Naive thymus-derived CD4-positive, alpha-beta T cell (primary cell): ENCODE measurements at places on chromosomes 1 and 21.

DNA sequence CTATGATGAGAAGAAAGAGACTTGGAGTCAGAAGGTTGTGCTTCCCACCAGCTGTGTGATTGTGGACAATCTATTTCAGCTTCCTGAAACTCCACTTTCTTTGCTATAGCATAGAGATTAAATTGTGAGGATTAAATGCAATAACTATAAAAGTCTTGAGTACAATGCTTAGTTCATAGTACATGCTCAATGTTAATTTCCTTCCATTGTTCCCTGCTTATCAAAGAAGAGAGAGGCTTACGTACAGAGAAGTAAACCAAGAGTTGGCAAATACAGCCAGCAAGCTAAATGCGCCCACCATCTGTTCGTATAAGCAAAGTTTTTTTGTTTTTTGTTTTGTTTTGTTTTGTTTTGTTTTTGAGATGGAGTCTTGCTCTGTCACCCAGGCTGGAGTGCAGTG is 317.9 kb upstream of the NFIA start:
- no peak for DNase-seq

- no peak for DNase-seq
Observed at GRCh38 chr21:16116069-16116468, 386.3 kb downstream of the USP25 start.

DNA sequence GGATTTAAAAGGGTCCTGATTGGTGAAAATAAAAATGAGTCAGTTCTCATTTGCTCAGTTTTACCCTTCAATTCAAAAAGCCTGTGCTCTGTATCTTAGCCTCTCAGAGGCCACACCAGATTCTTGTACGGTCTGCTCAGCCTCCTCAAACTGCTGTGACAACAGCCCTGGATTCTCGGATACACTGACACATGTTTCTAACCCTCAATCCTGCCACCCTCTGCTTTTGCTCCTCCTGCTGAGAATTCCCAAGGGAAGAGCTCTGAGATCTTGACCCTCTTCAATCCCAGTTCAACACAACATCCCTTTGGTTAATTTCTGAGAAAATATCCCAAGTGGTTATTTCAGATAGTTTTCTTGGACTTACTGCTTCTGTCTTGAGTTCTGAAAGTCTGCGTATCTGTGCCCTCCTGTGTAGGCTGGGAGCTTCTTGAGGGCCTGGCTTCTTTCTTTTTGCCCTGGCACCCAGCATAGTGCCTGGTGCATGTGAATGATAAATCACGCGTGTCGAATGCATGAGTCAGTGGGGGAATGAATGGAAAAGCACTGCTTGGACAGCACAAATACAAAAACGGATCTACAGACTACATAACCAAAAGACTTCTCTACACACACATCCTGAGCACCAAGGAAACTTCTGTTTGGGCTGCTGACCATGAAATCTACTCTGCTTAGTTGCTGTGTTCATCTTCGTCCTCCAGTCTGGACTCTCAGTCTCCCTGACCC is 24.5 kb downstream of the IRF2BP2 start:
- DNase-seq = no peak

DNA sequence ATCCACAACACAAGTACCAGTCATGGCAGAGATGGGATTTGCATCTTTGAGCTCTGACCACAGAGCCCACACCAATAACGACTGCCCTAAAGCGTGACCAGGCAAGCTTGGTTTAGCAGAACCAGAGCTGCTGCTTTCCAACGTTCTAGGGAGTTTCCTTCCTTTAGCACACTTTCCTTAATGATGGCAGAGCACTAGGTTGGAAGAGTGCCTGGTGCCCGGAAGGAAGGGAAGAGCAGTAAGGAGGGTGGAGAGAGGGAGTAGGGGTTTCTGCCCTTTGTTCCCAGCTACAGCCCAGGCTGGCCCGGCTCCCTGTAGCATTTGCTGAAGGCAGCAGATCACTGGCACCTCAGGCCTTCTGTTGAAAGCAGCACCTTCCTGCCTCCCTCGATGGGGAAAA is 6.1 kb upstream of the EVA1C start:
- no peak for DNase-seq

DNA sequence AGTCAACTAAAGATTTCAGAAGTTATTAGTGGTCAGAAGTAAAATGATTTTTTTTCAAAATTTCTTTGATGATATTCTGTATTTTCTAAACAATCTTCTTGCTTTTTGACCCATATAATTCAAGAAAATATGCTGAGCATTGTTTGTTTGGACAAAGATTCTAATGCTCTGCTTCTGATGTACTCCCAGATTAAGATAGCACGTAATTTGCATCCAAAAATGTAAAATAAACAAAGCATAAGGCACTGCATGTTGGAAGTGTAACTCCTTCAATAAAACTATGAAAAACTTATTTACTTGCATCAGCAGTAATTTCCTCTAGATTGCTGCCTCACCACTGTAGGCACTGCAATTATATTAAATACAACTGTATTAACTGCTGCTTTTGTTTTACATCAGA is 1054.1 kb downstream of the TTLL7 start:
- no peak for DNase-seq

DNA sequence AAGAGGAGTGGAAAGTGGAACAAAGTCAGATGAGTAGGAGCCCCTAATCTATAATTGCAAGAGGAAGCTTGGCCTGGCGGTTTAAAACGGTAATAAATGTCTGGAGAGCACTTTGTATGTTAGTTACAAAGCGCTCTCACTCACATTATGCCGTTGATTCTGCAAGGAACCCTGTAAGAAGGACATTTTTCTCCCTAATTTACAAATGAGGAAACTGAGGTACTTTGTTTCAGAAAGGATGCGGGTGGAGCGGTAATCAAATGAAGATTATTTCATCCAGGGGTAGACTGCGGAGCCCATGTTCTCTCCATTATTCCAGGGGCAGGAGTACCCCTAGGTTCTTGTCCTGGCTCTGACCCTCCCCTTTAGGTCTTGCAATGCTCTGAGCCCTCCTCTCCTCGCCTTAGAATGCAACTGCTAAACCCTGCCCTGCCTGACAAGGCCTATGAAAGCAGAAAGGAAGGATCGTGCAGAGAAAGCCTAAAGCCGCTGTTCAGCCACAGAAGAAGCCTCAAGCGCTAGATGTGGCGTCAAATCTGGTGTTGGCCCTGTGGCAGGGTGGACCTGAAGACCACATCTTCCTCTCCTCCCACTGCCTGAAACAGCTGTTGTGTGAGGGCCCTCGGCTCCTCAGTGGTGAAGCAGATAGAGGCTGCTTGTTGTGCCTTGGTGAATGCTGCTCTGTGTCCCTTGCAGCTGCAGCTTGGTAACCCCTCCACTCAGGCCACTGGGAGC is 588 bp upstream of the PACC1 start:
- DNase-seq = no peak

DNA sequence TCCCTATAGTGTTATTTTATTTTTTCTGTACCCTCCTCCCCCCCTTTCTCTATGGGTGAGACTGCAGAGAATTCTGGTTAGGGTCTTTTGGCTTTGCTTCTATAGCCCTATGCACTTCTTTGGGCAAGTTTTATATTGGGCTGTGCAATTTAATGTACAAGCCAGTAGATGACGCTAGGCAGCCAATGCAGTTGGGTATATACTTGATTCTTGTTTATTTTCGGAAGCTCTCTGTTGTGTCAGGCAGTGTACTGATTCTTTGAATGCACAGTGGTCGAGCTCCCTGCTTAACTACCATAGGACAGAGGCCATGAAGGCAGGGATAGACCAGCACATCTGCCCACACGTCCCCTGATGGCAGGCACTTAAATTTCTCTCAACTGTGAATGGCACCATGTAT is 34.1 kb upstream of the GPR52 start:
- no peak for DNase-seq

DNA sequence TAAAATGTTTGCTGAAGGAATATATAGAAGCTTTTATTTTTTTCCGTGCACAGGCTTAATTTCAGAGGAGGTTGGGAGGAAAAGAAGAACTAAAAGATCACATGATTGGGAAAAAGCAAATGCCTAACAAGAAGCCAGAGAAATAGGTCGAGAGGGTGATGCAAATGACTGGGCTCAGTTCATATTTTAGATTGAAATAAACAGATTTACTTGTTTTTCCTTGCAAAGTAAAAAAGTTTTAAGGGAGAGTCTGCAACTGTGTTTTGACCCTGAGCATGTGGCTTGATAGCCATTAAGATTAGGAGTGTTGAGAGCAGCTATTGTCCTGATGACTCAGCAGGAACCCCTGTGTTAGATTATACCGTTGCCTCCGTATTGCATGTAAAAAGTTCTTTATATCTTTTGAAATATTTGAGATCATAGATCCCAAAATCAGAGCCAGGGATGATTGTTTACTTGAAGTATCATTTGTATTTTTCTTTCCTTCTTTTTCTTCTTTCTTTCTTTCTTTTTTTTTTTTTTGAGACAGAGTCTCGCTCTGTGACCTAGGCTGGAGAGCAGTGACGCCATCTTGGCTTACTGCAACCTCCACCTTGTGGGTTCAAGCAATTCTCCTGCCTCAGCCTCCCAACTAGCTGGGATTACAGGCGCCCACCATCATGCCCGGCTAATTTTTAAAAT is 20.2 kb downstream of the CLIC4 start:
- no peak for DNase-seq

- no peak for DNase-seq
Observed at GRCh38 chr1:9443913-9444445, 95.3 kb upstream of the SLC25A33 start.

DNA sequence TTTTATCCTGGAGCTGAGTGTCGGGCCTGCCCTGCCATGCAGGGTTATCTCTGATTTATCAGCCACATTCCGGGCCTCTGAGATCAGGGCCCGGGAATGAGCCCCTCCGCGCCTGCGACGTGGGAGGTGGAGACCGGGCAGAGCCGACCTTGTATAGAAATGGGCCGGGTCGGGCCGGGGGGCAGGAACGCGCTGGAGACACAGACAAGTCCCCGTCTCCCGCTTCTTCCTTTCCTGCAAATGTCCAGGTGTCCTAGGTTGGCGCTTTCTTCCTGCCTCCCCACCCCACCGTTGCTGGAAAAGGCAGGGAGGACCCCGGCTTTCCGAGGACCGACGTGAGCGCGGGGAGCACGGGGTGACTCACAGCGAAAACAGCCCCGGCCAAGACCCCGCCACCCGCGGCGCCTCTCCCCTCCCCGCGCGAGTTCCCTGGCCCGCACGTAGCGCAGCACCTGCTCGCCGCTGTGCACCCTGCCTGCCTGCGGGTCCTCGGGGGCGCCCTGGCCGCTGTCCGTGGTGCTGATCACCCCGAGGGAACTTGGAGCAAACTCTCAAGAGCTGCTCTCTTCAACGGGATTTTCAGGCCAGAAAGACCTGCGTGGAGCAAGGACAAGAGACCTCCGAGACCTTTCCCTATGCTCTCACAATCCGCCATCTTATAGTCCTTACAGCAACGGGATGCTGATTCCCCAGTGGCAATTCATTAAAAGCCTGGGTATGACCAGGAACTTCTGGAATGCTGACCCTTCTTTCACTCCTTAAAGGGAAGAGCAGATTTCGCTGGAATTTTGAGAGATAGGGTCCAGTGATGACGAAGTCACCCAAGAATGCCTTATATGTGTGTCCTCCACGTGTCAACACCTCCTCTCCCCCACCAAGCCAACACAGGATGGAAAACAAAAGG is 475 bp upstream of the NPPB start:
- peak; percentile 48 for DNase-seq

GRCh38 chr1:197178998-197179397 is 32.5 kb upstream of the ASPM start:
- DNase-seq = no peak

- no peak for DNase-seq
Observed at GRCh38 chr21:37182222-37182621, 84.9 kb downstream of the VPS26C start.

DNA sequence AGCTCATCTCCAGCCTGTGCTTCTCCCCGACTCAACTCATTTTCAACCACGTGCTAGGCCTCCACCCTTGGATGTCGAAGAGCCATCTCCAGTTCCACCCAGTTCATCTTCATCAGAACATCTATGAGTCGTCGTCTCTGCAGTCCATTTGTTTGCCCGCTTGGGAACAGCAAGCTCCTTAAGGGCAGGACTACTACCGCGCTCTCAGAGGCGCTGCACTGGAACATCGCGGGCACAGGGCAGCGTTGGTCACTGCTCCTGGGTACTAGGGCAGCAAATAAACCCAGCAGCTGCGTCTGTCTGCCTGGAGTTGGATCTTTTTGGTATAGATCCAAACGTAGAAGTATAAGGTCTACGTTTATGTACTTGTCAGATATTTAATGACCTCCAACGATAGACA is 478 bp upstream of the PRDM2 start:
- DNase-seq = no peak

DNA sequence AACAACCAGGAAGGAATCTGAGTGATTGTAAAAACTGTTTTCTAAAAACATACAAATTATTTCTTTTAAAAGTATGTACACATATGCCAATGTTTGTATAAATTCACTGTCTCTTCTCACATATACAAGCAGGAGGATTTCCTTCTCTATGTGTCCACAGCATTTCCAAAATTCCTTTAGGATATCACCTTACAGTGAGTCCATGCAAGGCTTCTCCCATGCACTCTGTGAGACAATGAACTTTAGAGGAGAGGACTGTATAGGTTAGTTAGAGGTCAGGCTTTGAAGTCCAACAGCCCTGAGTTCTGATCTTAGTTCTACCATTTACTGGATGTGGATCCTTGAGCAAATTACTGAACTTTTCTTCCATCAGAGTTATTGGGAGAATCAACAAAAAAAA is 34.1 kb upstream of the USH2A start:
- no peak for DNase-seq

- no peak for DNase-seq
Observed at GRCh38 chr1:224541901-224542630, 74.1 kb upstream of the CNIH3 start.

GRCh38 chr1:13733711-13734110 is 33.7 kb downstream of the PRDM2 start:
- no peak for DNase-seq

DNA sequence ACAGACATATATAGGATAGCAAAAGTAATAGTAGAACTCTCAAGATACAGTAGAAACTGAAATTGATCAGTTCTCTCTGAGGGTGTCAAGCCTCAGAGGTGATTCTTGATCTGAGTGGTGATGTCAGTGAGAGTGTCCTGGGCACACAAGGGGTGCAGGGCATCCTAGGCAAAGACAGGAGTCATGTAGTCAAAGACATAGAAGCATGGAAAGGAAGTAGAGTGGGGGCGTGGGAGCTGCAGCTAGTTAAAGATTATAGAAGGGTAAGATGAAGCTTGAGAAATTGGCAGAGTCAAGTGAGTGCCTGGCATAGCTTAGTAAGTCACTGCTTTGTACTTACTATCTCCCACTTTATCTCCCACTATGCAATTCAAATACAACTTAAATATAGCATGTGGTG is 22.8 kb downstream of the CDC7 start:
- DNase-seq = no peak

DNA sequence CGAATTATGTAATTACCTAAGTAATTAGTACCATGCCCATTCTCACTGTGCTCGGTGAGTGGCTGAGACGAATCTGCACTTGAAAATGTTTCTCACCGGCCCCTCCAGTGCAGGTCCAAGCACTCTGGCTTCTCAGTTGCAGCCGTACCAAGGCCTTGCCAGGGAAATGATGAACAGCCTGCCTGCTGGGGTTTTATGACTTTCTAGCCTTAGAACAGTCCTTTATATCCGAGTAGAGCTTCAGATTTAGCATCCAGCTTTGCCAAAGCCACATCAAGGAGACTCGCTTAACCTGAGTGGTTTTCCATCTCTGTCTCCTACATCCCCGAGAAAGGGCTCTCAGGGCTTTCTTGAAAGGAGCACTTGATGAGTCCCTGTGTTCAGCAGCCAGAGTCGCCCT is 83.4 kb downstream of the GREM2 start:
- DNase-seq = no peak

GRCh38 chr1:200062143-200062542 is 34.6 kb downstream of the NR5A2 start:
- DNase-seq = no peak
